ENCODE measurements at places on chromosomes 11 and 22.

DNA sequence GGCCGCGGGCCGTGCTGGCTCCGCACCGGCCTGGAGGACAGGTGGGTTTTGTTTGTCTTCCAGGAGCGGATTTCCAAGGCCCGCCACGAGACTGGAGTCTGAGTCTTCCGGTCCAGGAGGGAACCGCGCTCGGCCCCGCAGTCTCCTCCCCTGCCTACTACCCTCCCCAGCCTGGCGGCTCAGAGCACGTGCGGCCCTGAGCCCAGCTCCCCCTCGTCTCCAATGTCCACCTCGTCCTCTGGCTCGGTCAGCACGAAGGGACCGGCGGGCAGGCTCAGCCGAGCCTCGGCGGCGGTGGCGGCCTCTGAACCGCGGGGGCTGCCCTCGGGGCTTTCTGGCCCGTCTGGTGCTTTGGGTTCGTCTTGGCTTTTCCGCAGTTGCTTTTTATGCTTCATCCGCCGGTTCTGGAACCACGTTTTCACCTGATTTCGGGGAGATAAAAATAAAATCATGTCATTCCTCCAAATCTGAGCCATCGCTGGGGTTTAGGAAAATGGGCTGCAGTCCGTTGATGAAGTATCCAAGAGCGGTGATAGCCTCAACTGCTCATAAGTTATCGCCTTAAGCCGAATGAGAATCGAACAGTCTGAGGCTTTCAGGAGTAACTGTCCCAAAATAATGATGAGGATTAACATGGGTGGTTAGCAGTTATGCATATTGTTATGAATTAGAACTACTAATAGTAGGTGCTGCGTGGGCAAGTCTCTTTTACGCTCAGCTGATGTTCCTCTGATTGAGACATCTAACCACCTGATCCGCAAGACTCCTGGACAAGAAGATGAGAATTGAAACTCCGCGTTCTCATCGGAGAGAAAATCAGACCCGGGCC, 4.0 kb downstream of the BSX start:
- peak; percentile 22 for DNase-seq

DNA sequence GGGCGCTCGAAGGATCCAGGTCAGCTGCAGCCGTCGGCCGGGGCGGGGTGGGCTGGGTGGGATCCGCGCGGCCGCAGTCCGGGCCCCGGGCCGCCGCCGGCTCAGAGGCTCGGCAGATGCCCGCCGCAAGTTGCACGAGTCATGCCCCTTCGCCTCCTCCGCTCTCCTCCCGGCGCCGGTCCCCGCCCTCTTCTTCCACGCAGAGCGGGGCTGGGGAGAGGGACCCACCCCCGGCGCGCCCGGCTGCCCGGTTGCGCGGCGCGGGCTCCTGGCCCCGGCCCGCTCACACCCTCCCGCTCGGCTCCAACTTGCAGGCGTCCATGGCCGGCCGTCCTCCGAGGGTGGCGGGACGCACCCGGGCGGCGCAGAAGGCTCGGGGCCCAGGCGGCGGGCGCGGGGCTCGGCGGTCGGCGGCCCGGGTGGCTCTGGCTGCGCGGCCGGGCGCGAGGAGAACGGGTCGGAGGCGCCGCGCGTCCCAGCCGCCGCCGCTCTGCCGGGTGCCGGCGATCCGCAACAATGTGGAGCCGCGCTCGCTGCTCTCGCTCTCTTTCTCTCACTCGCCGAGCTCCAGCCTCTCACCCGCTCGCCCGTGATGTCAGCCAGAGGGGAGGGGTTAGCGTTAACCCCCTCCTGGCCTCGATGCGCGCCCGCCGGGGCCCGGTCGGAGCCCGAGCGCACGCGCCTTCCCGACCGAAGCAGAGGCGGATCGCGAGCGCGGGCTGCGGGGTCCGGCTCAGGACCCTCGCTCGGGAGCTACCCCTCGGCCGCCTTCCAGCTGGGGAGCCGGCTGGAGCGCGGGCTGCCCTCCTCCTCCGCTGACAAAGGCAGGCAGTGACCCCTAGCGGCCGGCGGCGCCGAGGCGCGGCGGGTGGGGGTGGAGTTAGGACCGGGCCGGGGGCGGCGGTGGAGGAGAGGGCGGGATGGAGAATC, at the start of gene NECTIN1:
NECTIN1 (minus strand) TSS at position 550 of the 930 bp plus-strand sequence. CDS start 647 bp downstream, outside the sequence.
- DNase-seq, result peak; percentile 95

- no peak for DNase-seq
Measured at GRCh38 chr22:19862619-19863246, 8.1 kb upstream of the GNB1L start.

GRCh38 chr22:39215426-39216142, 29.2 kb downstream of the PDGFB start:
- no peak for DNase-seq

DNA sequence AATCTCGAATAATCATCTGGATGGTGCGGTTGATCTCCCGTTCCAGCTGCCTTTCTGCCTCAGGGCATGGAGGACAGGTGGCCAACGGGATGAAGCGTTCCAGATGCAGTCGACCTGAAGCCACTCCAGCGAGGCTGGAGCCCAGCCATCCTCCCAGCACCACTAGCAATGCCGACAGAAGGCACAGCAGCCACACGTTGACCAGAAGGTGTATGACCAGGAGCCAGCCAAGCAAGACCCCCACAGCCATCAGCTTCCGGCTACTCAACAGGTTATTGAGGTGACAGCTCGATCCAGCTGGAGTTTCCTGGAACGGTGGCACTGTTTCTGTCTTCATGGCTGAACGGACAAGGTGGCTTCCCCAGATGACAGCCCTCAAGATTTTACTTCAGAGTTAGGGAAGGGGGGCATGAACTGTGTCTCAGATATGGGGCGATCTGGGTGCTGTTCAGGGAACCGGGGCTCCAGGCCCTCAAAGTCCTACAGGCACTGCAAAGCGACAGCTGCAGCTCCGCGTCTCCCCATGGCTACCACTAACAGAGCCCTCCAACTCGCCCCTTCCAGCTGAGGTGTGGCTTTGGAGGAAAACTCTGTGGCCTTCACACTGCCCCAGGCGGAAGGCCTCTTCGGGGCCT, 559 bp downstream of the SNX19 start:
- no peak for DNase-seq
